ENCODE measurements at places on chromosomes 3 and 15.

DNA sequence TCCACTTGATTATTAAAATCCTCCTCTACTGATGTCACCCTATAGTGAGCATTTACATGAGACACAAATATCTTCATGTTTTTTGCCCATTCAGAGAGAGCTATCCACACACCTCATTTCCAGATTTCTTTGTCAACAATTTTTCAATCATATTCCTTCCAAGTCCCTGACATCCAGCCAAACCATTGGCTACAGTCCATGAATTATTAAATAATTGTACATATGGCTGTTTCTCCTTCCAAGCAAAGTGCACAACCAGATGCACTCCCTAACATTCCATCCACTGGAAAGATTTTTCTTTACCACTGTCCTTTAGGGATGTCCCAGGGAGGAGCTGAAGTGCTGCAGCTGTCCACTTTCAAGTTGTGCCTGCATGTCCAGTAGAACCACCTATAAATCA, 328.0 kb upstream of the MDFIC2 start:
- DNase-seq, result no peak

DNA sequence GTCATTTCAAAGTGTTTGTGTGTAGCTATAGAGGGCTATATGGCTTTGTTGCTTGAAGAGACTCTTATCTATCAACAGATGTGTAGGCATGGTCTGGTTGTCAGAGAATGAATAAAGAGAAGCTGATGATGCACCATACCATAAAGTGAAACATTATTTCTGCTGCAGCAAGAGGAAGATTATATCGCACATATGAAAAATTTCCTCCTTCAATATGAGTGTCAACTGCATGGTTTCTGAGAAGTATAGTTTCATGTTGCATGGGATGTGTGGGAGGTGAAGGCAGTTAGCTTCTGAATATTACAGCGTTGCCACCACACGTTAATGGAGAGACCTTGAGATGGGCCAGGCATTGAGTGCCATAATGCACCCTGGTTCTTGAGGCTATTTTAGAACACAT, 217.9 kb downstream of the SATB1 start:
- DNase-seq, result no peak

- no peak for DNase-seq
Measured at GRCh38 chr15:70866982-70867641, 13.2 kb upstream of the LARP6 start.

- DNase-seq, result no peak
Measured at GRCh38 chr3:183153210-183153950, 9.2 kb downstream of the LAMP3 start.

GRCh38 chr15:40930430-40931299, 1.5 kb downstream of the DLL4 start:
- no peak for DNase-seq
